ENCODE measurements at places on chromosomes 2 and 18.

DNA sequence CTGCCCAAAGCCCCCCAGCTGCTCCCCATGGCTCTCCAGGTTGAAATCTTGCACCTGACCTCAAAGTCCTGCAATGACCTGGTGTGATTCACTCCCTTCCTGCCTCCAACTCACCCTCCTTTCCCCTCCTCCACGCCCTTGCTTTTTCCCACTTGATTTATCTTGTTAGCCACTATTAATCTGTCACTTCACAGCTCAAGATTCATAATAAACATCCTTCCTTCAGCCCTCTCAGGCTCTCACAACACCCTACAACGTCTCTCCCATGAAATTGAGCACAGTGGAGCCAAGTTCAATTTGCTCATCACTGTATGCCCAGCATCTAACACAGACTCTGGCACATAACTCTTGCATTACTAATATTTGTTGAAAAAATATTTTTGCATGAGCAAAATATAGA is 85.6 kb upstream of the SLC35G4 start:
- no peak for DNase-seq

GRCh38 chr18:34522603-34523002 is 187.5 kb upstream of the DTNA start:
- DNase-seq, result peak; percentile 82

DNA sequence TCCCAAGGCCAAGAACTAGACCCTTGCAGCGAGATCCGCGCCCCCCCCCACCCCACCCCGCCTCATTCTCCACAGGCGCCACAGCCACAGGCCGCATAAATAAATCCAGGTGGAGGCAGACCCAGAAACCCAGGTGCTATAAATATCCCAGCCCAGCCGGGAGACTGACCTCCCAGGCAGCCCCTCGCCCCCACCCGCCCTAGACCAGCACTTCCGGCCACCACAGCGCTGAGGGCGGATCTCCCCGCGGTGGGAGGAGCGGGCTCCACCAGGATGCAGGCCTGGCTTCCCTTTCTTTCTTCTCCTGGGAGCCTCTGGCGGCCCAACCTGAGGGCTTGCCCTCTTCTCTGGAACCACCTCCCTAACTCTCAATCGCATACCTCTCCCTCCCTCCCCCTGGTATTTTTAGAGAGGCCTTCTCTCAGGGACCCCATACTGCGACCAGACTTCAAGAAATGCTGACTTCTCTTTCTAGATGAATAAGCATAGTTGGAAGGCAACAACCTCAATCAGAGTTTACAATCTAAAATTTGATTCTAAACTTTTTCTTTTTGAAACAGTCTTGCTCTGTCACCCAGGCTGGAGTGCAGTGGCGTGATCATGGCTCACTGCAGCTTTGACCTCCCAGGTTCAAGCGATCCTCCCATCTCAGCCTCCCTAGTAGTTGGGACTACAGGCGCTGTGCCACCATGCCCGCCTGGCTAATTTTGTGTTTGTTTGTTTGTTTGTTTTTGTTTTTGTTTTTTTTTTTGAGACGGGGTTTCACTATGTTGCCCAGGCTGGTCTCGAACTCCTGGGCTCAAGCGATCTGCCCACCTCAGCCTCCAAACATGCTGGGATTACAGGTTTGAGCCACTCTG is 55.0 kb downstream of the PKDCC start:
- no peak for DNase-seq

DNA sequence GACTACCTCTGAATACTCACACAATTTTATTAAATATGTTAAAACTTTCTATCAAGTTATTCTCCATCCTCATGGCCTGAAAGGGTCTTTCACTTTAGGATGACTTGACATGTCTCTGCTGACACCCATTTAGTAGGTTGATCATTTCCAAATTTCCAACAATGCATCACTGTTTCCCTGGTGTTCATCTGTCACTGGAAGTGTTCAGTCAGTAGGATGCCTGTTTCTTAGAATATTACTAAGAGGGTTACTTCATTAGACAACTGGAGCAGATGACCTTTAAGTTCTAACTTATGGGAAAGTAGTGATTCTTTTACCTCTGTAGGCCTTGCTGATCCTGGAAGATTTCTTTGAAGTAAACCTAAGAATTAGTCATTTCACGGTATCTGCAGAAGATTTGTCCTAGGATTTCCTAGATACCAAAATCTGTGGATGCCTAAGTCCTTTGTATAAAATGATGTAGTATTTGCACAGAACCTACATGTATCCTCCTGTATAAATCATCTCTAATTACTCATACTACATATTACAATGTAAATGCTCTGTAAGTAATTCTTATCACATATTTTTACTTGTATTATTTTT is 77.7 kb downstream of the MAP3K20 start:
- DNase-seq, result no peak

GRCh38 chr18:49112664-49113063 is 161.9 kb upstream of the SMAD7 start:
- no peak for DNase-seq

DNA sequence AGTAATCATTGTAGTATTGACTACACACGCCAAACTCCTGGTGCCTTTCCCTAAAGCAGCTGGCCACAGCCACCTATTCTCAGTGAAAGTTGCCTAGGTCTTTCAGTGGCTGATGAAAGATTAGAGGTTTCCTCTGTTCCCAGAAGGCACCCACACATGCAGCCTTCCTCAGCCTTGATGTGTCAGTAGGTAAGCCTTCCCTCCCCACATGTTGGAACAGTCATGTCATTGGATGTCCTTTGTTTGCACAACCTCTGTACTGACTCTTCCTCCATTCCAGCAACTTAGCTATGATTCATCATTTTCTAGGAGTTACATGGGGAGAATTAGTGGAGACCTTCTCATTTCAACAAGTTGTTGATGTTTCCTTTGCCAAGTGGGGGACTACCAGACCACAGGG is 630.8 kb upstream of the SLC39A10 start:
- no peak for DNase-seq

DNA sequence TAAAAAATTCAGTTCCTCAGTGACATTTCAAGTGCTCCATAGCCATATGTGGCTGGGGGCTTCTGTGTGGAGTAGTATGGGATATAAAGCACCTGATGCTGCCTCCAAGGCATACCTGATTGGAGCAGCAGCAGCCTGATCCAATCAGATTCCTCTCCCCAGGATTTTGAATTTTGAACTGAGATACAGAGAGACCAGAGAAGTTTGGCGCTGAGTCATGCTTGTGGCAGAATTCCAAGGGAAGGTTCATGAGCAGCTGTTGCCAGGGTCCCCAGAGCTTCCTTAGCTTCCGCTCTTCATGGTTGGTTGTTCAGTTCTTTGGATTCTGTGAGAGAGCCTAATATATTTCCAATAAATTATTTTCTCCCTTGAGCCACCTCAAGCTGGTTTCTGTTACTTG is 29.0 kb upstream of the CFAP36 start:
- DNase-seq, result peak; percentile 49

Measured in NCI-H524 treated with DMSO at 0.1 percent for 48 hours (cell line).